Stimulated activated CD8-positive, alpha-beta memory T cell treated with anti-CD3 and anti-CD28 coated beads, Interleukin-4, amount 100 ng/mL, for 1 hour (primary cell): ENCODE measurements at places on chromosomes 1 and 21.

DNA sequence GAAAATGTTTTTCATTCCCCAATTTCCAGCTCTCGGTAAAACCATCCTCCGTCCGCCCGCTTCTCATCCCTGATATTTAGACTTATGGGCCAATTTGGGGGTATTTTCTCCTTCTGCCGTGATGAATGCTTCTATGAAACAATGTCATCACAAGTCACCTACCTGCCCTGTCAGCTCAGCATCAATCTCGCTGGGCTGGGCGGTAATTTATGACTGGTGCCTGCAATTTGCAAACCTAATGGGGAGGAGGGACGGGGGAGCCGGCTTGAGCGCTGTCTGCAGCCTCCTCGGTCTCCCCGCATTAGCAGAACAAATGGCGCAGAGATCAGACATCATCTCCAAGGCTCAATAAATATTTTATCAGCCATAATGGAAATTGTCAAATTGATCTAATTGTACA lies 72.1 kb downstream of the PRDM16 start:
- DNase-seq = no peak

DNA sequence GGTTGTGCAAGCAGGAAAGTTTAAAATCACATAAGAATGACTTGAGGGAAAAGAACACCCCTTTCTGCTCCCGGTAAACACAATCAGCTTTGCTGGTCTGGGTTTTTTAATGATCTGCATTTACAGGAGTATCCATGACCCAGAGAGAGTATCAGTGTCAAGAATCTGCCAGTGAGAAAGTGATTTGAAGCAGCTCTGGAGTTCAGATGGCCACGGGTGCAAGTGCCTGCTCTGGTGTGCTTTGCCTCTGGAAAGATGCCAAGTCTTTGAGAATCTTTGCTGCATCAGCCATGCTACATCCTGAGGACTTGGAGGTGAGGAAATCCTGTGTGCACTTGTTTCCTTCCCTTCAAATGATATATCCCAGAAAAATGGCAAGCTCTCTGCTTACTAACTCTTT lies 18.6 kb upstream of the MYSM1 start:
- DNase-seq = no peak

DNA sequence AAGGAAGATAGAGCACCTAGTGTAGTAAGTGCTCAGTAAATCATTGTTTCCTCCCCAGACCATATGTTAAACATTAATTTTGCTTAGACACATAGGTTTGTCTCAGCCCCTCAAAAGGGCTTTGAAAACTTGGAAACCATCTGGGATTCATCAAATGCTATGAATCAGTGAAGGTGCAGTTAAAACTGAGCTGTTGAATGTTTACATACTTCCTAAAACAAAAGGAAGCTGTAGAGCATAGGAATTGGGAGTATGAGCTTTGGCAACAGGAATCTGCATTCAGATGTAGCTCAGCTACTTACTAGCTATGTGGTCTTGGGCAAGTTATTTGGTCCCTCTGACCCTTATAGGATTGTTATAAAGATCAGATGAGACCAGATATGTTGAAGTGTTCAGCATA lies 18.7 kb upstream of the PODN start:
- no peak for DNase-seq

DNA sequence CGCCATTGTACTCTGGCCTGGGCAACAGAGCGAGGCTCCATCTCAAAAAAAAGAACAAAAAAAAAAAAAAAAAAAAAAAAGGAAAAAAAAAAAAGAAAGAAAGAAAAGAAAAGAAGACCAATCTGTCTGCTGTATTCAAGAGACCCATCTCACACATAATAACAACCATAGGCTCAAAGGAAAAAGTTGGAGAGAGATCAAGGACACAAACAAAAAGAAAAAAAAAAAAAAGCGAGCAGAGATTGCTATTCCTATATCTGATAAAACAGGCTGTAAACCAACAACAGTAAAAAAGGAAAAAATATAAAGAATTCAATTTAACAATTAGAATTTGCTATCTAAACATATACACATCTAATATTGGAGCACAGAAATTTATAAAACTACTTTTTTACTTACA lies 150.4 kb downstream of the BRINP3 start:
- DNase-seq = no peak

GRCh38 chr21:29654203-29654602 lies 285.6 kb downstream of the GRIK1 start:
- no peak for DNase-seq

- DNase-seq = no peak
Observed at GRCh38 chr1:32464716-32465577, at the start of gene ZBTB8B. Gene ZBTB8B, plus strand, starts transcription at chr1:32465072. Its CDS starts 5,553 bp downstream, at chr1:32470625.

- no peak for DNase-seq
Observed at GRCh38 chr1:150619576-150620509, 9.6 kb downstream of the ENSA start.

DNA sequence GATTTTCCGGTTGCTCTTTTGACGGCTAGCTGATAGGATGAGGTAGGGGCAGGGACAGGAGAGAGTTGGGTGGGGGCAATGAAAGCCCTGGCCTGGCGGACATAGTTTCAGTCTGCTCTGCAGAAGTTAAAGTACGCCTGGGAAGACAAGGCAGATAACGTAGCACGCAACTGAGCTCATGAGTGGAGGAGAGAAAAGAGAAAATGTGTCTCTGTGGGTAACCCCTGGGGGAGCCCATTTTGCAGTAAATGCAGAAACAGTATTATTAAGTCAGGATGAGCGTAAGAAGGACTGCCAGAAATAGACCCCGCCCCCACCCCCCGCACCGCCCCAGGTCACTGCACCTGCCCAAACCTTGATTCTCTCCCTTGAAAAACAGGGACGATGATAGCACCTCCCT lies 51.7 kb upstream of the TARBP1 start:
- DNase-seq = no peak

DNA sequence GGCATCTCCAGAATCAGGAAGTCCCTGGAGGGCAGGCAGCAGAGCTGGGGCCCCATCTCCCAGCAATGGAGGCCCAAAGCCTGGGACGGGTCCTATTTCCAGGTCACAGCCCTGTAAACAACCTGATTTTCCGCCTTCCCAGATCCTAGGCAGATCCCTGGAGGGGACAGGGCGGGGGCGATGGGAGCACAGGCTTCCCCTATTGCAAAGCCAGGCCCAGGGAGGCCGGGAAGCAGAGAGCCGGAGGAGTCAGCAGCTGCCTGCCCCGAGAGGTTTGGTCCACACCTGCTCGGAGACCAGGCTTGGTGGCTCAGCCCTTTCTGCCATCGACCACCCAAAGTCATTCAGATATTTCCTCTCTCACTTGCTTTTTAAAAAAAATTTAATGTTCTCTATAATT lies 29.2 kb downstream of the CASZ1 start:
- no peak for DNase-seq

DNA sequence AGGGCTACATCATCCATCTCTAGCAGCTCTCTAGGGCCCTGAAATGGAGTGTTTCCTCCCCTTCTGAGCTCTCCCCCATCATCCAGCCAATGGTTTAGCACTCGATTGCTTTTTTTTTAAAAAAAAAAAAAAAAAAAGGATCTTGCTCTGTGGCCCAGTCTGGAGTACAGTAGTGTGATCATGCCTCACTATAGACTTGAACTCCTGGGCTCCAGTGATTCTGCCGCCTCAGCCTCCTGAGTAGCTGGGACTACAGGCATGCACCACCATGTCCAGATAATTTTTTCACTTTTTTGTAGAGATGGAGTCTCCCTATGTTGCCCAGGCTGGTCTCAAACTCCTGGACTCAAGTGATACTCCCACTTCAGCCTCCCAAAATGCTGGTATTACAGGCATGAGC lies 12.1 kb upstream of the ITPKB start:
- no peak for DNase-seq

DNA sequence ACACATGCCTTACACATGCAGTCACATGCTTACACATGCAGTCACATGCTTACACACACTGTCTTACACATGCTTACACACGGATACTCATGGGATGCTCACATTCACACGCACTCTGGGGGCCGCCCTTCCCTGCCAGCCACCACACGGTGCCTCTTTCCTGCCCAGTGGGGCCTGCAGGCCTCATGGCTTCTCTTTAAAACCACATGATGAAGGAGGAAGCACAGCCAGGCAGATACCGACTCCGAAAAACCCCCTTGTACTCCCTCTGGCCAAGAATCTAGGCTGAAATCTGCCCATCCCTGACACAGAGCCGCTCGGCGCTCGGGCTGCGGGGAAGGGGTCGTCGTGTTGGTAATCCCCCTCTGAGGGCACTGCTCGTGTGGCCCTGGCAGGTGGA lies 113.0 kb downstream of the PRDM16 start:
- no peak for DNase-seq

DNA sequence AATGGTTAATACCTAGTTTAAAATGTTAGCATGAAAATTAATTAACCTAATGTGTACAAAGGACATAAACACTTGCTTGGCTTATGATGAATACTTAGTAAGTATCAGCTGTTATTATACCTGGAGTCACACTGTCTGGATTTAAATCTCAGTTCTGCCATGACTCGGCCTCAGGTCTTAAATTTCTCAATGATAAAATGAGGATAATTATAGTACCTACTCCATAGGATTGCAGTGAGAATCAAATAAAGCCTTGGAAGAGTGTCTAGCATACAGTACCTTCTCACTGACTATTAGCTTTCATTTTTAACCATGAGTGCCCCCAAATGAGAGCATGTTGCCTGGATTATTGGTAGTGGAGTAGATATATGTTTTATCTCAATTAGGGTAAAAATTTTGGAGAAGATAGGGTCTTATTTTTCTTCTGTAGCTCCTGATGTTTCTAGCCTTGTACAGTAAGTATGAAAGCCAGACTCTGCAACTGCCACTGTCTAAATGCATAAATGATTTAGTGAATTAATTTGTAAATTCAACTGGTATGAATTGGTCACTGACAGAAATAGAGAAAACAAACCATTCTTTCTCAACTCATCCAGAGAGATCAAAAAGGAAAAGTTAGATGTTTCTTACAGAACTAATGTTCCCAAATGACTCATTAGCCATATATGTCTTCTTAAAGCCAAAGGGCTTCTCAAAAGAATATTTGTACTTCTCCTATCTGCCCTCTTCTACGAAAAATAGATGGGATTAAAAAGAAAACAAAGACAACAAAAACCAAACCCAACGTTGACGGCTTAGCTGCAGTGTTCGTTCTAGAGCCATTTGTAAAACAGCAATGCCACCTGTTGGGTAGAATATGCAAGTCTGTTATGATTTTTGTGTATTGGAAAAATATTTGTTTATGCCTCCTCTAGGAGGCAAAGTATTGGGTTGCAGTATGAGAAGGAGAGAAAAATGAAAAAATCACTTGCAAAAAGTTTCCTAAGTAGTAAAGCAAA lies 53.8 kb upstream of the MROH9 start:
- DNase-seq = no peak

- no peak for DNase-seq
Observed at GRCh38 chr1:1356166-1356795, 2.1 kb downstream of the MXRA8 start.

- no peak for DNase-seq
Observed at GRCh38 chr1:109083923-109084322, 6.6 kb upstream of the TMEM167B start.

GRCh38 chr1:4265836-4266235 lies 365.8 kb upstream of the C1orf174 start:
- no peak for DNase-seq

DNA sequence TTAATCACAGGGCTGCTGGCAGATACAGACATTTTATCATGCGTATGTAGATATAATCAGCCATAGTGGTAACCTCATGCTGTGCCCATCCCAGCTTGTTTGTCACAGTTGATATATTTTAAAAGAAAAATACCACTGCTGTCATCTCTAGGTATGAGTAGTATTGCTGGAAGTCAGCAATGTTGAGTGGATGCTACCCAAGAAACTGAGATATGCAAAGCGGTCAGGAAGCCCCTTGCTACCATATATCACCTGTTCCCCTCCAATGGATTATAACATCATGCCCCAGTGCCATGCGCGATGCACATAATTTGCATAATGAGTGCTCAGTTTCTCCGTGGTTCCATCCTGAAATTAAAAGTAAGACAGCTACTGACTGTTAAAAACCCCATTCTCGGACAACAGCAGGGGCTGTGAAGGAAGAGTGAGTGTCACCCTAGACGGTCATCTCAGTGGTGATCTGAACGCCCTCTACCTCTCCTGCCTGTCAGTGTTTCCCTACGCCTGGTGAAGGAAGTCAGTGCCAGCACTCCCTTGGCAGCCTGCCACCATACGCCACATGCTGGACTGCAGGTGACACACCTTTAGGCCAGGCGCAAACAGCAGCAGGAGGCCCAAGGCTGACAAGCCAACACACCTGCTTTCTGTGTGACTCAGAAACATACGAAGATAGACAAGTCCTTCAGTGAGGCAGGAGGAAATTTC lies 2.7 kb downstream of the IL10RB start:
- no peak for DNase-seq

DNA sequence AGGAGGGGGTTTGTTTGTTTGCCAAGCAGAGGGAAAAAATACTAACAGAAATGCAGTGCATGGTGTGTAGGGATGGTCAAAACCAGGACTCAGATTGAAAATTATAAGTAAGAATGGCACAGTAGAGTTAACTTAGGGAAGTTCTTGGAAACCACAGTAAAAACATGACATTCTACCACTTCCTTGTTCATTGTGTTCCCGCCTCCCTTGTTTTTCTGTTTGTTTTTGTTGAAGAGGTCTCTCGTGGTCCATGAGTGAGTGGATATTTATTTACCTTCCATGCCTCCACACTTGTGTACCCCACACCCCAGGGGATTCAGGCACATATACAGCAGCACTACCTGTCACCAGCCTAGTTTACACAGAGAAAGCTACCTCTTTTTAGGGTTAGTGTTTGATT lies 69.6 kb downstream of the OLFML2B start:
- no peak for DNase-seq

DNA sequence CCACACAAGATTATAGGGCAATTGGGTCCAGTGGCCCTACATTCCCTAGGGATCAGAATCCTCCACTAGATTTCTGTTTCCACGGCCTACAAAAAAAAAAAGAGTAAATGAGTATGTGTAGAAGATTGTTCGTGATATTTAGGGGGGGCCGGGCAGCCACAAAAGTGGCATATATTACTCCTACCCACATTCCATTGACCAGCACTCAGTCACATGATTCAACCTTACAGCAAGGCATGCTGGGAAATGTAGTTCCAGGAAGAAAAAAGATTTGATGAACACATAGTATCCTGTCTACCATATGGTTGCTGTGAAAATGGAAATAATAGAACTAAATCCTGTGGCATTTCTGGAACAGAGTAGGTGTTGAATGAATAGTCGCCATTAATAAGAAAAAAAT lies 43.4 kb upstream of the GJB5 start:
- no peak for DNase-seq
